ENCODE measurements at places on chromosomes 16 and 17.

DNA sequence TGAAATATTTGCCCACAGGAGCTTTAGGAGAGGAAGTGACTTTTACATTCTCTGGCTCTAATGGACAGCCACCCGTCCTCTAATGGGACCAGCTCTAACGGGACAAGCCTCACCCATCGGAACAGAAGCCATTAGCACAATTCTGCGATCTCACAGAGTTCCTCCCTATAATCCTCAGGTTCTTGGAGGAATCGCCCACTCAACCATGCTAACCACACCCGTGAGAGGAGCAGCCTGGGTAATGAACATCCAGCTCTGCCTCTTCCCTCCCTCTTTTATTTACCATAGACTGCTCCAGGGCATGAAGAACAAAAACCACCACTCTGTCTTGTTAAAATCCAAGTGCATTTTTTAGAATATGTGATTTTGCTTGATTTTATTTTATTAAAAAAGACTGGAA lies 6.8 kb downstream of the SLC35B1 start:
- no peak for DNase-seq

- no peak for DNase-seq
These were observed 51.9 kb upstream of the HLF start for GRCh38 chr17:55212880-55213279.

DNA sequence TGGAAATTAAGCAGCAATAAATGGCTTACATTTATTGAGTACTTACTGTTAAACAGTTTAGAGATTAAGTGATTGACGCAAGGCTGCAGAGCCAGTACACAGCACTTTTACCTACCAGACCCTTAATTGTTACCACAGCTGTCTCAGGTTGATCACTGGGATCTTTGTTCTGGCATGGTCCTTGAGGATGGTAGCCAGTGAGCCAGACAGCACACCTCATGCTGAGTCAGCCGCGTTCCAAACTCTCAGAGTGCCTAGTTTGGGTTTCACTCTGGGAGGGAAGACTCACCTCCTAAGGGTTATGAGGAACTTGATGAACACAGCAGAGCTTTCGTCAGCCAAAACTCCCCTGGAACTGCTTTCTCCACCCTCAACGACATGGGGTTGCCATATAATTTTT lies 20.4 kb downstream of the CDH3 start:
- DNase-seq: no peak

DNA sequence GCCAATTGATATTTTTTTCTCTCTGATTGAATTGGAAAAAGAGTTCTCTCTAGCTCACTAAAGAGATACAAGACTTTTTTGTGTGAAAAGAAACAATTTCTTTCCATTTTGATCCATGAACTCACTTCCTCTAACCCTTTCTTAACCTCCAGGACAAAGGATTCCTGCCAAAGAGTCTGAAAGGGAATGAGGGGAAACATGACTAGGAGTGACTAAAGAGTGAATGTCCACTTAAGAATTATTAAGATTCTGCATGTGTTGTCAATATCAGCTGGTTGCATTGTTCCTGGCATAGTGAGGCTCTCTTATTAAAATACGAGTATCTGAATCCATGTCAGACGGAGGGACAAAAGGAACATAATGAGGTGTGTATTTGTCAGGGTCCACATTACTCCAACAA lies 344.7 kb downstream of the GRIN2A start:
- DNase-seq: no peak

DNA sequence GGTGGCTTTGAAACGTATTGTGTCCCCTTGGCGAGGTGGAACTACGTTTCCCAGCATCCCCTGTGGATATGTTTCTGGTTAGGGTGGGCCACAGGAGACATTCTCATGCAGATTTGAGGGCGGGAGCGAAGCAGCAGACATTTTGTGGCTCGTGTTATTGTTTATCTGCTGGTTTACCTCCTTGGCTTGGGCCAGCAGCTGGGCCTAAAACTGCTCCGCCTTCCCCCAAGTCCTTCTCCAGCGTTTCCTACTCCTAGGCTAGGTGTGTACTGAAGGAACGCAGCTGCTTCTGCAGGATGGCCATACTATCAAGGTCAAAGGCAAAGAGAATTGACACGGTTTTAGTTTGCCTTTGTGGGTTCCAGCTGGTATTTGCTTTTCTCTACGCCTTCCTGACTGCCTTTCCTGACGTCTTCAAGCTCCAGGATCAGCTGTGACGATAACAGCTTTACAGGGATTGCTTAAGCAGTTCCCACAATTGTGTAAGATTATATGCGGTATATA lies 17.2 kb upstream of the WSB1 start:
- DNase-seq: no peak

DNA sequence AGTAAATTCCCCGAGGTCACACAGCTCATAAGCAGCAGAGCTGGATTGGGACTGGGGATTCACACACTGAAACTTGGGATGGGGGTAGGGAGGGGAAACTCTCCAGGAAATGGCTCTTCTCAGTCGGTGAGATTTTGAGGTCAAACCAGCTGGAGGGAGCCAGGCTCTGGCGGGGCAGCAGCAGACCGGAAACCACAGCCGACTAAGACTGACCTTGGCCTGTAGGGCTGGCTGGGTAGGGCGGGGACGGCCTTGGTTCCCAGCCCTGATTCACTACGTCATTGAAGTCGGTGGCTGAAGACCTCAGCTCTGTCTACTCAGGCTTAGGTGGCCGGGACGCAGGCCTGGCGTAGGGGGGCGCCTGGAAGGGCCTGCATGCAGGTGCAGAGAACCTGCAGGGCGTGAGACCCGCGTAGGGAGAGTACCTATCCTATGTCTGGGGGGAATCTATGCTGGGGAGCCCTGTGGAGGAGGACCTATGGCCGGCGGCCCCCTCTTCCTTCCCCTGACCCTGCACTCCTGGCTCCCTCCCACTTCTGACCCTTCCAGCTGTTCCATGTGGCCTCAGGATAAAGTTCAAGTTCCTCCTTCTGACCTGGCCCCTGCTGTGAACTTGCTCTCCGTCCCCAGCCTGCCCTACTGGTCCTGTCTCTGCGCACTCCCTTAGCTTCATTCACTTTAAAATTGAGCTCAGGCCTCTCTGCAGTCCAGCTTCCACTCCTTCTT lies 11.9 kb upstream of the SLC4A1 start:
- DNase-seq: peak; percentile 83

DNA sequence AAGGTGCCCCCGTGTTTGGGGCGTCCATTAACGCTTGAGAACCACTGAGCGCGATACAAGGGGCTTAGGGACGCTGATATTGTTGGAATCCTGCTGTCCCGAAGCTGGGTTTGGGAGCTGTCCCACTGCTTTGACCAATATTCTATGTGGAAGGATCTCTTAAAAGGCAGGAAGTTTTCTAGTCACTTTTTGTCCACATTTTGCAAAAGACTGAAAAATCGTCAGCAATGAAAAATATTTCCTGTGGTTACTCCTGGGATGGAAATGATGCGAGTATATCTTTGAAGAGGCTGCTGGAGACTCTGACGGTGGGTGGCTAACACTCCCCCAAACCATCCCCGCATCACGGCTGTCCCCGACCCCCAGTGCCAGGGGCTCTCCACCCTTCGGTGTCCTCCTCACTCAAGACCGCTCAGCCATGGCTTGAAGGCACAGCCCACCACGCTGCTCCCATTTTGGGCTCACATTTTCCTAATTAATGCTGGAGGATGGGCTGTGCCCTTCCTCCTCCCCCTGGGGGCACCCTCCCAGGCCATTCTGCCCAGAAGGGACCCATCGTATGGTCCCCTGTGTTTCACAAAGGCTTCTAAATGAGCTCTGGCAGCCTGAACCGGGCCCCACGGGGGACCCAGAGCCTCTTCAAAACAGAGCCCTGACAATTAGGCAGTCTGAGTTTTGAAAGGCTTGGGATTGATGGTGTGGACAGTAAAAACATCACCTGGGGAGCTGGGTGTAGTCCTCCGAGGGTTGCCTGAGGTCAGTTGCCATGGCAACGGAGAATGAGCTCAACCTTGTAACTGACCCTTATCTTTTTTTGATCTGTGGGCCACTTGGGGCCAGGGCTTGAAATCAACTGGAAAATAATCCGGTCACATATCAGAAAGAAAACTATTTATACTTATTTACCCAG lies 158.6 kb downstream of the C16orf78 start:
- DNase-seq: no peak

DNA sequence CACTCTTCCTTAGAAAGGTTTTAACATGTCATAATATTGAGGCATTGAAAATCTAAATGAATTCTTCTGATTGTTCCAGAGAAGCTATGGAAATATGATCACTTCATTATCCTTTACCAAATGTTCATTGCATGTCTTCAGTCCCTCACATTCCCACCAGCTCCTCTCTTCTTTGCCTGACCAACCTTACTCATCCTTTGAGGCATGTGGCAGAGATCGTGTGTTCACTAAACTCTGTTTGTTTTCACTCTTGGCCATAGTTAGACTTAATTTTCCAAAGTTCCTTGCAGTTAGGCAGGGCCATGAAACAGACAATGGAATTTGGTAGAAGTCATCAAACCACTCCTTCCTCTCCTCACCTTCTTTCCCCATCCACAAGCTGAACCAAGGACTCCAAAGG lies 266.5 kb upstream of the HSBP1 start:
- no peak for DNase-seq

- DNase-seq: peak; percentile 50
These were observed 5.2 kb downstream of the ASGR1 start for GRCh38 chr17:7173687-7174602.

All from erythroblast (primary cell).